ENCODE measurements at places on chromosomes 3 and 15.
A peak's percentile ranks its signal among the peaks of the same experiment; 100 is the strongest.

GRCh38 chr3:76908156-76908555, 131.7 kb upstream of the ROBO2 start:
- no peak for DNase-seq

DNA sequence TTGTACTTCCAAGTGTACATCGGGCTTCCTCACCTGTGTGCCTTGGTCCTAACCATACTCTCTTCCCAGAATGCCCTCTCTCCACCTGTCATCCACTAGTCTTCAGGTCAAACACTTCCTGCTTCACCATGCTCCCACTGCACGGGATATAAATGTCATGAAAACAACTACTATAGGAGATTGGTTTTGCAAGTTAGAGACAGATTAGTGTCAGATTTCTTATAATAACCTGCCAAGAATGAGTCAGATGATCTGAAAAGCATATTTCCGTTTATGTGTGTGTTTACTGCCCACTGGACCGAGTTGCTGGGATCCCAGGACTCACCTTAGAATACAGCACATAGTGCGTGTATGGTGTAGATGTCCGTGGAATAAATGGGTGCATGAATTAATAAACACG, 21.4 kb downstream of the PLA1A start:
- no peak for DNase-seq

- no peak for DNase-seq
These were observed 169.8 kb upstream of the ROBO1 start for GRCh38 chr3:79937567-79937966.

- DNase-seq, result peak; percentile 82
These were observed 291.0 kb downstream of the TBL1XR1 start for GRCh38 chr3:176906046-176906905.

DNA sequence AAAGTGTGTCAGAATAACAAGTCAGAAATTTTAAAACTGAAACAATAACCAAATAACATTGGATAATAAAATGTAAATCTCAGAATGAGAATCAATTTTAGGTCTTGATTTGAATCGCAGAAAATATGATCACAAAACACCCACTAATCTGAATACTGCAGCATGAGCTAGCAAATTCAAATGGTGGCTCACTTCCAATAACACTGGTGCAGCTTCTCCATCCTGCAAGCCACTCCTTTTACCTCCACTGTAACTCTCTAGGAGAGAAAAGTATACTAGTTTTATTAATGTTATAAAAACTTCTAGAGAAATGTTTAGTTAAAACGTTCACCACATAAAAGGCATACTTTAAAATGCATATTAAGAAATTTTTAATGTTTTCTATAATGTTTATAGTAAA, 30.4 kb downstream of the UBE3A start:
- DNase-seq, result no peak

DNA sequence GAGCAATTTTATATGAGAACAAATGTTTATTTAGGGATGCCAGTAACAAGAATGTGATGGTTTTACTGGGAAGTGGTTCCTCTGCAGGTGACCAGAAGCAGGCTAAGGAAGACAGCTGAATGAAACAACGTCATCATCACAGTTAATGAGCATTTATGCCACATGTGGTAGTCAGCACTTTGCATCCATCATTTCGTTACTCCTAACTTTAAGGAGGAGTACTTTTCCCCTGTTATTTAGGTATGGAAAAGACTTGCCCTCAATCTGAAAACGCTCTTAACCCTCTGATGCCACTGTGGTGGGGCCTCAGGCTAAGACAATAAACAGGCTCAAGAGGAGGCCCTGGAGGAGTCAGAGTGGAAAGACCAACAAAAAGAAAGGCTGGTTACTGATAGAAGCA, 31.2 kb downstream of the INTS14 start:
- DNase-seq, result no peak

- DNase-seq, result peak; percentile 65
These were observed 13.1 kb upstream of the SCN5A start for GRCh38 chr3:38662544-38662943.

GRCh38 chr3:9969632-9970019, 17.0 kb downstream of the EMC3 start:
- DNase-seq, result no peak

DNA sequence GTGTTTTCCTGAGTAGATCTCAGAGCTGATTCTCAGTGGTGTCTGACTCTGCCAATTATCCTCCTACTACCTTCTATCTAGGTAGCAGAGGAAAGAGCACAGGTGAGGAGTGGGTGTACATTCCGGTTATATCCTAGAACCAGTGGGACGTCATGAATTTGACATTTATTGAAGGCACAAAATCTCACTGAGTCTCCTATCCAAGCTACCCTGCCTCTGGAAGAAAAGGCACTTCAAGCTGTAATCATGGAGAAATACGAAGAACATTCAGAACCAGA, 952.2 kb downstream of the TUSC7 start:
- no peak for DNase-seq

GRCh38 chr3:172078244-172078643, 38.9 kb downstream of the FNDC3B start:
- no peak for DNase-seq

- DNase-seq, result no peak
These were observed 10.4 kb upstream of the ZSCAN2 start for GRCh38 chr15:84590406-84590805.

DNA sequence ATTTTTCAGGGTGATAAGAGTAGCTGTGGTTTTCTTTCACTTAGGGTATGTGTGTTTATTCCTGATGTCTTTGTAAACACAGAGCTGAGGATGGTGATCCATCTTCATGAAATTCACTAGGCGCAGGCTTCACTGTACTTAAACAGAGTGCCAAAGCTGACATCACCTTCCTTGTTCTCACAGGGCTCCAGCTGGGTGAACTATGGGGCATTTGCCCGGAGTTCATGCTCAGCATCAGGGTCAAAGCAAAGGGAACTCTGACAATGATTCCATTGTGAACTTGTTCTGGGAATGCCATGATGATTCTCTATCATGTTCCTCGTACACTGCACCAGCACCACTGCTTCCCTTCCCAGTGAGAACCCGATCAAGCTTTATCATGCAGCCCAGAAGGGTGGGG, 184.8 kb upstream of the P2RY1 start:
- no peak for DNase-seq

DNA sequence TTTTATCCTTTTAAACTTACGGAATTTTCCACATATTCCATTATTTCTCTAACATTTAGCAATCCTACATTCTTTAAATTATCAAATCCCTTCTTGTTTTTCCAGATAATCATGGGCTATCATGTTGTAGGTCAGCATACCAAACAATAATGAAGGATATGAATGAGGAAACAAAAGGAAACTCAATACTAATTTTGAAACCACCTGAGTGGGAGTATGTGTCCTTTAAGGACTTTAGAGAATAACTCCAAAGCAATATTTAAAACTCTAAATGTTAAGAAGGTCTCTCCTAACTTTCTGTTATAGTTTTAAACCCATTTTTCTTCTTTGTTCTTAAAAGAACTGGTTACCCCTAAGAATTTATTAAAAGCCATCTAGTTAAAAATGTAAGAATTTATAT, 43.0 kb downstream of the TP53BP1 start:
- no peak for DNase-seq

DNA sequence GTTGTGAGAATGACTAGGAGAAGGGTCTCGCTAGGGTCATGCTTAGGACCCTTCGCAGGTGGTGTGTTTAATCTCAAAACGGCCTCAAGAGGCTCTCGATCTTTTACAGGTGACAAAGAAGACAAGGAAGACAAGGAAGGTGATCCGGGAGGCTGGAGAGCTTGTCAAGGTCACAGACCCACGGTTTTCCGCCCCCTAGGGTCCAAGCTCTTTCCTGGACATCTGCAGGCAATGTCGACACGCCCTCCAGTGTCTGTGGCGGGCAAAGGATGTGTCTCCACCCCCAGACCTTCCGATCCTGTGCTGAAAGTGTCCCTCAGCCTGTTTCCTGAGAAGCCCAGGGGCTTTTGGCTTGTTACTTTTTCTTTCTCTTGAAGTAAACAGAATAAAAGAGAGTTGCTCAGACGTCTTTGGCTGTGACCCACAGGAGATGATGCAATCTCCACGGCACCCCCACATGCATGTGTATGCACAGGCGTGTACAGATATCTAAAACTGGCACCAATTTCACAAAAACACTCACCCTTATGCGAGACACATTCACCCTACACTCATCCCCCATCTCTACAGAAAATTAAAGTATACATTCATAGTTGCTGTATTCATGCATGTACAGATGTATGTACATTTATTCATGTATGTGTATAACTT, 108.8 kb downstream of the KLF13 start:
- DNase-seq, result no peak

- DNase-seq, result peak; percentile 91
These were observed 170.6 kb downstream of the MINAR1 start for GRCh38 chr15:79602731-79603130.

DNA sequence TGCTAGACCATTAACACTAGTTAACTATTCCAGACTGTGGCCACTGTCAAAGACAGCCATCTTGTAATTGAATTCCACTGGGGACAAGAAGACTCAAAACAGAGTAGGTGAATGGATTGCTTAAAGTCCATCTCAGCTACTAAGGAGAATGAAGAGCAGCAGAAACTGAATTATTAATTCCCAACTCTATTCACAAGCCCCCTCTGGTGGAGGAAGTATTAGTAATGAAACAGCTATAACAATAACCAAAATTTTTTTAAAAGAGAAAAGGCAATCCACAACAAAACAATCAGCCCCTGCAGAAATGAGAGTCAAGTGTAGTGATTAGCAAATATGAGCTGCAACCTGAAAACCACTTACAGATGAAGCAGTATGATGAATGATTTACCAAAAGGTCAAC, 302.8 kb downstream of the FHIT start:
- peak; percentile 9 for DNase-seq

DNA sequence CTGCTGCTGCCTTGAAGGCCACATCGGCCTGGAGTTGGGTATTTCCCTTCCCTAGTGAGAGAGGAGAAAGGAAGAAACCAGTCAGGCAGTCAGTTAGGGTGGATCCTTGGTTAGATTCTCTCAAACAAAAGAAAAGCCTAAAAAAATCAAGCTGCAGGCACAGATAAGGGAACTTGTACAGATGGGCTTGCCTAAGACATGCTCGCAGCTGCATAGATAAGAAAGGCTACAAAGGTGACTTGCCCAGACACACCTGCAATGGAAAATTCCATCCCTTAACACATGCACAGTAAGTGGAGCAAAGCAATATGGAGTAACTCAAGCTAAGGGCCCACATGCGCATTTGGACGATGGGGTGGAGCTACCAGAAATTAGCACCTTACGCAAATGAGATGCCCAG, 199.7 kb upstream of the ARPP21 start:
- DNase-seq, result no peak

DNA sequence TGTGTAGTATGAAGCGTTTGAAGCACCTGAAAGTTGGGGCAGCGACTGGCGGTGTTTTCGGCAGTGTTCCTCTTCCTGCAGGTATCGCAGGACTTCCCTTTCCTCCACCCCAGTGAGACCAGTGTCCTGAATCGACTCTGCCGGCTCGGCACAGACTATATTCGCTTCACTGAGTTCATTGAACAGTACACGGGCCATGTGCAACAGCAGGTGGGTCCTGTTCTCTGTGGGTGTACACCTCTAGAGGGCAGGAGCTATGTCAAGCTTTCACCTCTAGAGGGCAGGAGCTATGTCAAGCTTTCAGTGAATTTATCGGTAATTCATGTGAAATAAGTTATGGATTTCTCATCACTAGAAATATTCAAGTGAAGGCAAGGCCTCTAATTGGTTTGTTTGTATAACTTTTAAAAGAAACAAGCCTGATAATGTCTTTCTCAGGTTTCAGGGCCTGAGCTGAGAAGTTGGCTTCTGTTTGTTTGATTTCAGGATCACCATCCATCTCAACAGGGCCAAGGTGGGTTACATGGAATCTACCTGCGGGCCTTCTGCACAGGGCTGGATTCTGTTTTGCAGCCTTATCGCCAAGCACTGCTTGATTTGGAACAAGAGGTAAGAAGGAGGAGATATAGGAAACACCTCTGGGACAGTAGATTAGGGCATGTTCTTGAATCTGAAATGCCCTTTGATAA, 5.3 kb downstream of the TUBGCP4 start:
- DNase-seq, result peak; percentile 47

DNA sequence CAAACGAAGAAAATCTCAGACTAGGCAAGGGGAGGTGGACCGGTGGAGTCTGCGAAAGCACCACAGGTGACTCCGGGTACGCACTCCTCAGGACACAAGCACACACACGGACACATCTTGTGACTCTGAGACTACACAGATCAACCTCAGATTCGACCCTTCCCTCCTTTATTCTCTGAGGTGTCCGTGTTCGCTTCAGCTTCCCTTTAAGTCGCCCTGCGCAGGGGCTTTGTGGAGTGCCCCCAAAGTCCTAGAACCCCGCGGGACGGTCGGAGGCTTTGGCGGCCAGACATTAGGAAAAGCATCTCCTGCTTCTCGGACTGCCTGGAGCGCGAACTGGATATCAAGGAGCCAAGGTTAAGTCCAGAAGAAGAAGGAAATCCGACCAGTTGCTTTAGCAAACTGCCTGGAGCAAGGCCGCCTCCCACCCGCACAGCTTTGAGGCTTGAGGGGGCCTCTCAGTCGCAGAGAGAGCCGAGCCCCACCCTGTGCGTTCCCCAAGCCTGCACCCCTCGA, 730 bp downstream of the DGKG start:
- no peak for DNase-seq

GRCh38 chr3:184602372-184603150, 41.0 kb downstream of the EPHB3 start:
- DNase-seq, result peak; percentile 15

- peak; percentile 21 for DNase-seq
These were observed 880 bp downstream of the PPP4R2 start for GRCh38 chr3:72997421-72997961.

GRCh38 chr15:46280762-46281542, 646.1 kb downstream of the SQOR start:
- DNase-seq, result peak; percentile 67

Measured in NCI-H2171 treated with DMSO at 0.1 percent for 48 hours (cell line).